Hepatocyte (in vitro differentiated cells): ENCODE measurements at places on chromosomes 3 and 15.

DNA sequence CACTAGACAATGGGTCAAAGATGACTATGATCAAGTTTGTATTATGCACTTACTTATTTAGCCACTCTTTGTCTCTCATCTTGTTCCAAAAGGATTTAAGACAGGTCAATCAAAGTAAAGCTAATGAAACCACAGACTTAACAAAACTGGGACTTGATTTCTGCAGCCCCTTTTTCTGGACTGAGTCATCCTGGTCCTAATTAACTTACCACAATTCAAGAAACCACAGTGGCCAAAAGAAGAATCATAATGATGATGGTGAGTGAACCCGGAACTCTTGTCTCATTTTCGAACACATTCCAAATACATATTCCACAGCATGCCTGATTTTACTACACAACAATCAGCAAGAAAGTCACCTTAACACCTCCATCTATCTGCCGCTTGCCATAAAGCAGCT is 1333.0 kb downstream of the ROBO1 start:
- no peak for DNase-seq

DNA sequence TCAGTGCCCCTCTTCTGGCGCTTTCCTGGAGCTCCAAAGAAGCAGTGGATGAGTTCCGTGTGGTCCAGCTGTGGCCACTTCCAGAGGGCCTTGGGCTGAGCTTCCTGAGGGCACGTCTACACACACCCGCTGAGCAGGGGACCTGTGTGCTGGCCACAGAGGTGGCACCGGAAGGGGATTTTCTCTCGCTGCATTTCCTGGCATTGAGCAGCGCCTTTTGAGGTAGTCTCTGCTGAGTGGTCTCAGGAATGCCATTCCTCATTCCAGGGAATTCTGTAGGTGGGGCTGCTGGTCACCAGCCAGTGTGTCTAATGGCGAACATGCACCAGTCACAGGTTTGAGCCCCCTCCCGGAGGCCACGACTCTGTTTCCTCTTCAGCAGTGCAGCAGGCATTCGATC is 48.1 kb downstream of the AMOTL2 start:
- DNase-seq: no peak

GRCh38 chr3:50192689-50193141 is 1.3 kb downstream of the GNAT1 start:
- peak; percentile 72 for DNase-seq

DNA sequence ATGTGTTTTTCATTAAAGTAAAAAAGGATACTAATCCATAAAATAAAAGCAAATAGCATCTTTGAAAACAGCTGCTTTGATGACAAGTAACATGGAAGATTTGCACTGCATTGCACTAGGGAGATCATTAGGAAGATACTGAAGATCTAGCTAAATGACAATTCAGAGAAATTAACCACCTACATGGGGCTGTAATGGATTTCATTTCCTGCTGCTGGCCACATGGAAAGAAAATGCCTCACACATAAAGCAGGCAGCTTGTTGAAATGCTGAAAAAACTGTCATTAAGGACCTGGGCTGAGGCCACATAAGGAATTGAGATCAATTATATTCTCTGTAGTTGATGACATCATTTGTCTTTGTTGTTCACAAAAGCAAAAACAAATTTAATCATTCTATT is 94.1 kb downstream of the PYDC2 start:
- DNase-seq: no peak

- DNase-seq: peak; percentile 26
Measured at GRCh38 chr3:120093119-120093910, 932 bp downstream of the GSK3B start.

- DNase-seq: no peak
Measured at GRCh38 chr3:40793730-40794129, 269.0 kb downstream of the ZNF621 start.

DNA sequence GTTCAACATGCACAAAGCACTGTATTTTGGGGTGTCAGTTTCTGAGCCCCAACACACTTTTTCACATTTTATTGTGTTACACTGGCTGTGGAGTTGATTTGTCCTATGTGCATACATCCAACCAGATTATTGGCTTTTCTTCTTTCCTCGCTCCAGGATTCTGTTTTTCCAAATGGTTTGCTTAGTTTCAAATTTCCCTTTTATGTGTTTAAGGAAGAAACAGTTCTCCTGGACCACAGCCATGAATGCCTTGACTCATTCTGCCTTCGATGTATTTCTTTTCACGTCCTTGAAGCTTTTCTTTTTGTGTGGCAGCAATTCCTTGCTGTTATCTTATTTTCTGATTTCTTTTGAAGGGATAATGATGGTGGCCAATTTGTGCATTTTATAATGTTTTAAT is 53.8 kb downstream of the CACNA2D3 start:
- DNase-seq: no peak

DNA sequence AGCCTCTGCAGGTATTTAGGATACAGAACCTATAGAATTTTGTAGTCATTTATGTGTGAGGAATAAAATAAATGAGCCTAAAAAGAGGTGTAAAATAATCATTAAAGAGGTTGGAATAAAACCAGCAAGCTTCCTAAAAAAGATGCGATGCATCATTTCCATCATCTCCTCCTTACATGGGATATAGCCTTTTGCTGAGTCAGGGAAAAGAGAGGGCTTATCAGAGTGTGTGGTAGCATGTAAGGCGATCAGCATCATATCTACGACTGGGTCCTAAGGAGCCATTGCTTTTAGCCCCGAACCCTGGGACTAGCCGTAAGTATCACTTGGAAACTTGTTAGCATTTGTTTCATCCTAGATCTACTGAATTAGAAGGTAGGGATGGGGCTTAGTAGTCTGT is 94.9 kb downstream of the DTWD1 start:
- no peak for DNase-seq

DNA sequence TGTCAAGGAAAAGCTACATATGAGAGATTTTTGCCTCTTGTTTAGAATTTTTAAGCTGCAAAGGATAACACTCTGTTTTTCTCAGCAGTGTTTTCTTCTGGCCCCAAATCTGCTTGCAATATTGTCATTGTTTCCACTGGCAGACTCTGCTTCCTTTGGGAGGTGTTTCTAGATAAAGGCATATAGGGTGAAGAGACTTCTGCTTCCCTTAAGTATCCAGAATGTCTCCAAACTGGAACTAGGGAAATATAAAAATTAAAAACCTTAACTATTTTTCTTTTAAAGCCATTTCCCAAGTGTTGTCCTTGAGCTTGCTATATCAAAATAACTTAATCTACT is 225.8 kb downstream of the CGGBP1 start:
- no peak for DNase-seq

DNA sequence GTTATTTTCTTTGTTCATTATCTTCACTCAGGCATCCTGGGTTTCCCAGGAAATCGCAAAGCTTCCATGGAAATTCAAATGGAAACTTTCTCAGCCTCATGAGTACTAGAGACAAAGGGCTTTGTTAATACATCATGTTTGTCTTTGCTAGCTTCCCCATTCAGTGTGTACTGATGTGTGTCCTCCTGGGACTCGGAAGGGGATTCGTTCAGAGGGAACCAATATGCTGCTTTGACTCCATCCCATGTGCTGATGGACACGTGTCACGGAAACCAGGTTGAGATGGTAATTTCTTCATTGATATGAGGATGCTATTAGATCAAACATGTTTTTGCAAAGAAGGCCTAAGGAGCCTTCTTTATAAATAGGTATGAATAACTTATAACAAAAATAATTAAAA is 87.0 kb upstream of the KCNAB1 start:
- DNase-seq: no peak

DNA sequence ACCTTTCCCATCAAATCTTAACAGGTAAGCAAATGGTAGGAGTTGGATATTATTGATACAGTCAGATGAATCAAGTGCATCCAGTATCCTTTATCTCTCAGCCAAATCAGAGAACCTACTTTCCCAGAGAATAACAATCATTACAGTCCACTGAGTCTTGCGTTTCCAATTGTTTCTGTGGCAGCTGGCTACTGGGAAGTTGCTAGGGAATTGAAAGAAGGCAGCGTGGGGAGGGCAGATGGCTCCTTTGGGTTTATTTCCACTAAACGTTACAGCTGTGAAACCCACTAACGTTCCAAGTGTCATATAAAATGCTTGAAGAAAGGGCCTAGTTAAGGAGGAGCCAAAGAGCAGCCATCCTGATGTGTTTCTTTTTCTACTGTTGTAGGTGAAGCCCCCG is 78.4 kb downstream of the WDR72 start:
- DNase-seq: no peak

DNA sequence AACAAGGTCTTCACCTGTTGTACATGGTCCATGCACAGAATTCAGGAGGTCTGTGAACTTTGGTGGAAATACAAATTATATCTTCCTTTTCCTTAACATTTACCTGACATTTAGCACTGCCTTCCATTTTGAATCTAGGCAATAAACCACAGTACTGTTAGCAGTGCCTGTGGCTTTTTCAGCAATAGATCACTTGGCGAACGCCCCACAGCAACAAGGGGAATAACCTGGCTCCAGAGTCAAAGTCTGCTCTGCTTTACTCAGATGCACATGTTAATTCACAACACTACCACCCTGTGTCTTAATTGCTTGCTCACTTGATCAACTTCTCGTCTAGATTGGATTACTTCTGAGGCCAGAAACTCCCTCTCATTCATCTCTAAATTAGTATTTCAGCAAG is 414.6 kb upstream of the PROK2 start:
- no peak for DNase-seq
